ENCODE measurements at places on chromosomes 2 and 18. TPM values are rescaled to one million over a fixed set of nuclear protein-coding genes. Genes with fewer than 3 reads are reported as not detected.

DNA sequence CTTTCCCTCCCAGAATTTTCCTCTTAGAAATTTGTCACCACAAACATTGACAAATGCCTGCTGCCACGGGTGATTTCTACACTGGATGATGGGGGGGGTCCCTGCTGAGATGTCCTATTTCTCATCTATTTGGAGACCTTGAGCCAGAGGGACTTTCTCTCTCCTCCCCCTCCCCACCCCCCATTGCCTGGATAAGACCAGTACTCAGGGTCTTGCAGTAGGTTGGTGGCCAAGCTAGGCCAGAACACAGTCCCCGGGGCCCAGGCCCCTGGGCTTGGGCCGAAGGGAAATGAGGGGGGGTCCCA, 560 bp upstream of the DUSP2 start:
- peak overlapping the region; percentile 95 for H3K27ac ChIP-seq
- H3K4me1 ChIP-seq: peaks cover 71% of the 10 kb centered on the region
- H3K27me3 ChIP-seq: no peaks in the 10 kb centered on the region

The POTEI gene
- not detected for total RNA-seq

The EFR3B gene
- total RNA-seq: not detected

The SFXN5 gene
- 4.3 TPM for total RNA-seq
